ENCODE measurements at places on chromosomes 11 and 22.

- DNase-seq = no peak
Observed at GRCh38 chr11:1300121-1300520, 9.3 kb downstream of the TOLLIP start.

DNA sequence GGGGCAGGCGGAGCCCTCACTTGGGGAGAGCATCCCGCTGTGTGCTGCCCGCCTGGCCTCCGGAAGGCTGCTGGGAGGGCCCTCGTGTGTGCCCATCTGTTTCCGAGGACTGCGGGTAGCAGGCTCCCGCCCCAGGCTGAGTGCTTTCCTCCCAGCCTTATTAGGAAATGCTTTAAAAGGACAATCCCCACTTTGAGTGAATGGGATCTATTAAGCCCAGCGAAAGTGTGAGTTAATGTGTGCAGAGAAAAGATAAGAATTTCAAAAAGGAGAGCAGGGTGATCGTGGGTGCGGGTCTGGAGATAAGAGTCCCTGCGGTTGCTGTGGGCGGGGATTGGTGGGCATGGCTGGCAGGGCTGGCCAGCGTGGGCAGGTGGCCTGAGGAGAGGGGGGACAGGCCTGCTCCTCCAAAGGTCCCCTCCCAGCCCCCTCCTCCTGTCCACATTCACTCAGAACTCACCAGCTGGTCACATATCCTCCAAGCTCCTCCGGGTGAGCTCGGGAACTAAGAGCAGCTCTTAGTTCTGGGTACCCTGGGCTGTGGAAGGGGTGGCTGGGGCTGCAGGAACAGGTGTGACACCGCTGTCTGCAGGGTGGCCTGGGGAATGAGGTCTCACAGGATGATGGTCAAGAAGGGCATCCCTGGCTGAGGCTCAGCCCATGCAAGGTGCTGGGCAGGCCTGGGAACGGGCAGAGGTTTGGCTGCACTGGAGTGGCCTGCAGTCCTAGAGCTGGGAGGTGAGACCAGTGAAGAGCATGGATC lies 1260.3 kb downstream of the BRD1 start:
- DNase-seq = peak; percentile 21

DNA sequence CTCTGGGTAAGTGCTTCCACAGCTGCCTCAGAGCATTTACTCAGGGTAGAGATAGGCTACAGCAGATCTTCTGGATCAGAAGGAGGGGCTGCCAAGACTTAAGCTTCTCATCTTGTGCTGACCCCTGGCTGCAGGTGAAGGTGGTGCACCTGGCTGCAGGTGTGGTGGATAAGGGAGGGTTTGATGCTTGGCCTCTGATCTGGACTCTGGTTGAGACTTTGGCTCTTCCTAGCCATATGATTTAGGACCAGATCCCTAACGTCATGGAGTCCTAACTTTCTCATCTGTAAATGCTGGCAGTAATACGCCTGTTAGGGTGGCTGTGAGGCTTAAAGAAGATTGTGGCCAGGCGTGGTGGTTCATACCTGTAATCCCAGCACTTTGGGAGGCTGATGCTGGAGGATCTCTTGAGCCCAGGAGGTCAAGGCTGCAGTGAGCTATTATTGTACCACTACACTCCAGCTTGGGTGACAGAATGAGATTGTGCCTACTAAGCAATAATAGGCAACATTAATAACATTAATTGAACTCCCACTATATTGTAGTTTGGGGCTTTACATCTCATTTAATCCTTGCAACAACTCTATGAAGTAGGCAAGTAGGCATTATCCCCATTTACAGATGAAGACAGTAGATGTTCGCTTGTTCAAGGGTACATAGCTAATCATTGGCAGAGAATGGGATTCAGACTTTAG lies 10.7 kb downstream of the DTX4 start:
- no peak for DNase-seq

DNA sequence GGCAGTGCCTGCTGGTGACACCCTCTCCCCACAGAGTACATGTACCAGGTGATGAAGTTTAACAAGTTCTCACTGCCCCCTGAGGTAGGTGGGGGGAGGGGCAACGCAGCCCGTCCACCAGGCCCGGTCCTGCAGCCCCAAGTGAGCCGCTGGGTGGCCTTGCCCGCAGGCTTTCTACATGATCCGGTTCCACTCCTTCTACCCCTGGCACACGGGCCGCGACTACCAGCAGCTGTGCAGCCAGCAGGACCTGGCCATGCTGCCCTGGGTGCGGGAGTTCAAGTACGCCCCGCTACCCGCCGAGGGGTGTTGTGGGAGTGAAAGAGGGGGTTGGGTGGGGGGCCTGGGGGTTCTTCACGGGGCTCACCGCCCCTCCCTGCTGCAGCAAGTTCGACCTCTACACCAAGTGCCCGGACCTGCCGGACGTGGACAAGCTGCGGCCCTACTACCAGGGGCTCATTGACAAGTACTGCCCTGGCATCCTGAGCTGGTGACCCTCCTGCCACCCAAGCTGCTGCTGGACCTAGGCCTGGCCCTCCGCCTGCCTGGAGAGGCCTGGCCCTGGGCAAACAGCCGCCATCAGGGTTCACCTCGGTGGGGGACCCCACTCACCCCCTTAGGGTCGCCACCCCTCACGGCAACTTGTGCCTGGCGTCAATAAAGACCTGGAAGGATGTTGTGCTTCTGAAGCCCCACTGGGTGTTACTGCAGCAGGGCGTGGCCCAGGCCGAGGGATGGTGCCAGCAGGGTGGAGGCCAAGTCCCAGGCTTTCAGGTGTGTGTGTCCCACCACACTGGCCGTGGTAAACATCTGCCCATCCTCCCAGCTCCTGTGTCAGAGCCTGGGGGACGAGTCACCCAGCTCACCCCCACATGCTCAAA lies 2.9 kb downstream of the MIOX start:
- DNase-seq = no peak

- peak; percentile 23 for DNase-seq
Observed at GRCh38 chr11:93591247-93591898, 48.2 kb upstream of the SMCO4 start.

DNA sequence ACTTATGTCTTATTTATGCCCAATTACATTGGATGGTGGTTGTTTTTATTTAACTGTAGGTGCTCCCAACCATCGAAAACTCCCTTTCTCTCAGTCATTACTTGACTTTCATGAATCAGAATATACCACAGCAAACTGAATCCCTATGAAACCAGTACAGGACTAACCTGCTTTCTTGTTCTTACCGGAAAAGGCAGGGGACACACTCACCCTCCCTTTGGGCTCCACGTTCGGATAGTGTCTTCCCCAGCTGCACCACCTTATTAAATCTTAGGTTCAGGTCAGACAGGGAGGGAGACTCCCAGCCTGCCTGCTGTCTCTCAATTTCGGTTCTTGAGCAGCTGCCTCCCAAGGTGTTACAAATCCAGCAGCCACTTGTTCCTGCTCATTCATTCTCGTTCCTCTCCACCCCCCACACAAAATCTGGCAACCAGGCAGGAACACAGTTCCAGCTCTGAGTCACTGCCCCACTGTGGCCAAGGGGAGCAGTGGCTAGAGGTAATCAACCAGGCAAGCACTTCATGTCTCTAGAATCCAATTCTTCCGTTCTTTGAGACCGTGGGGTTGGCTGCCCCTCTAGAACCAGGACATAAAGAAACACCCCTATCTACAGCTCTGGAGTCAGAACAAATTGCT lies 133.0 kb downstream of the PLEKHA7 start:
- peak; percentile 66 for DNase-seq

DNA sequence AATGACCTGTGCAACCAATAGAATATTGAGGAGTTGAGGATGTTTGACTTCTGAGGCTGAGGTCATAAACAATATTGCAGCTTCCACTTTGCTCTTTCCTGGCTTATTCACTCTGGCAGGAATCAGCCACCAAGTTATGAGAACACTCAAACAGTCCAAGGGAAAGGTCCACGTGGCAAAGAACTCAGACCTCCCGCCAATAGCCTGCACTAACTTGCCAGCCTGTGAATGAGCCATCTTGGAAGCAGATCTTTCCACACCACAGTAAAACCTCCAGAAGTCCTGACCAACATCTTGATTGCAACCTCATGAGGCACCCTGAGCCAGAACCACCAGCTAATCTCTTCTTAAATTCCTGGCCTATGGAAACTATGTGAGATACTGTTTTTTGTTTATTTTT lies 22.7 kb upstream of the PICALM start:
- peak; percentile 93 for DNase-seq

DNA sequence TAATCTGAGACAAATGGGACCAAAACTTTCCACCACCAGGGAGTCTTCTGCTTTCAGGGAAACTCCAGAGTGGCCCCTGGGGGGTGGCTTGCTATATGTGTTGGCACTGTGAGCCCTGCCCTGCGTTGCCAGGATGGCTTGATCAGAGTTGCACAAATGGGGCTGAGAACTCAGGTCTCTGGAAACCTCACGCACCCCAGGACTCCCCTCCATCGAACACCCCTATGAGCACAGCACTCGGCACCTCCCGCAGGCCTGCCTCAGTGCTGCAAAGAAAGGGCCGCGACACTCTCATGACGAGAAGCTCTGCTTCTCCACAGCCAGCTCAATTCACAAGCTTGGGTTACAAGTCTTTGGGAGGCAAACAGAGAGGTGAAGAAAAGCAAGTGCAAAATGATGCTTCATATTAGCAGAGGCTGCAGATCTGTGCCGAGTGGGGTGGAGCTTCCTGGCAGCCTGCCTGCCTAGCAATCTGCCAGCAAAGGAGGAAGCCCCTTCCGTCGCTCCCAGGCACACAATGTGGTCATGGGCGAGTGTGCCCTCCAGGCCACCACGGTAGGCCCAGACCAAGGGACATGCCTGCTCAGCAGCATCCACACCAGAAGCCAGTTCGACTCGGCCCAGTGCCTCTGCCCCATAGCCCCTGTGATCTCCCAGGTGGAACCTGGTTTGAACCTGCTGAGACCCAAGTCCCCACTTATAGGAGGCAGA lies 55.7 kb downstream of the MYH9 start:
- DNase-seq = peak; percentile 53

- DNase-seq = no peak
Observed at GRCh38 chr22:19597399-19597735, 73.2 kb upstream of the CLDN5 start.

- DNase-seq = peak; percentile 89
Observed at GRCh38 chr11:65663639-65664200, 1.0 kb upstream of the RELA start.

GRCh38 chr11:444396-445144 lies 2.8 kb upstream of the ANO9 start:
- peak; percentile 77 for DNase-seq

- peak; percentile 26 for DNase-seq
Observed at GRCh38 chr11:92253945-92254344, 29.3 kb downstream of the FAT3 start.

DNA sequence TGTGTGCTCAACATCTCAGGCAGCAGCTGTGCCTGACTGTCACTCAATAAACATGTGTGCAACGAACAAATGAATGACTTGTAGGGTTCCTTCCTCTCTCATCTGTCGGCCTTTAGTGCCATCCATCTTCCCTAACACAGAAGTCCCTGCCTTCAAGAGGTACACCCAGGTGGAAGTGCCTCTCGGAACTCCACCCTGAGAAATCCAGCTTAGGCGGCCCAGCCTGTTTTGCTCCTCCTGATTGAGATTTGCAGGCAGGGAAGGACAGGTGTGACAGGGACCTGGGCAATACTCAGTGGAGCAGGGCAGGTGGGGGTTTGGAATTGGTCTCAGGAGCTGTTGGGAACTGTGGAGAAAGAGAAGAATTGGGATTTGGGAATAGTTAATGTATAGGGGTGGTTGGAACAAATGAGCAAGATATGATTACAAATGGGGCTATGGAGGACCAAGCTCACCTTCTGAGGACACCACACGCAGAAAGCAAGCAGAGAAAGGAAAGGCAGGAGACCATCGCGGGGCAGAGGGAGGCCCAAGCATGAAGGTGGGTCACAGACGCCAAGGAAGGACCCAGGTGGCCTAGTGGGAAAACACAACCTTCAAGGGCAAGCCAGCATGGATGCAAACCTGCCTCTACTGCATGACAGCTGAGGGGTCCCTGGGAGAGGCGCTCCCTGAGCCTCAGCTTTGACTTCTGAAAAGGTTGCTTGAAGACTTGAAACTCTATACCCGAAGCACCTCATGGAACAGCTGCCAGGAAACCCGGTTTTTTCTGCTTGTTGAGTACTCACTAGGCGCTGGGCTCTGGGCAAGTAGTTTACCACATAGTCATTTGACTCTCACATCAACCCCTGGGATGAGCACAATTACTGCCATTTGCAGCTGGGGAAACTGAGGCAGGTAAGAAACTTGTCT lies 40.9 kb upstream of the ANO1 start:
- DNase-seq = no peak

- DNase-seq = peak; percentile 76
Observed at GRCh38 chr11:30960387-30960992, 374.3 kb upstream of the MPPED2 start.

GRCh38 chr11:8258784-8259183 lies 4.9 kb downstream of the LMO1 start:
- peak; percentile 96 for DNase-seq

DNA sequence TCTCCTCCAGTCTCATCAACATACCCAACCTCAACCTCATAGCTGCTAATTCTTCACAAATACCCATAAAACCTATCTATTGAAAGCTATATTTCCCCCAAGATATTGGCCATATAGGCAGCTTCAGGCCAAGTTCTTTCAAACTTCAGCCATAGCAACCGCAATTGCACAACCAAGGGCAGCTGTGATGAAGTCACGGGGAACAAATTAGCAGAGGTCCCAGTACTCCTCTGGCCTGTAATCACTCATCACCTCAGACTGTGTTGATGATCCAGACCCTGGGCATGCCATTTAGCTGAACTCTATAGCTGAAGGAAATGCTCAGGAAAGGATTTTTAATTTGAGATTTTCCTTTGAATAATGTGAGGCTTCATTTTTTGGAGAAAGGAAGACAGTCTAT lies 84.1 kb downstream of the SLC1A2 start:
- peak; percentile 89 for DNase-seq

- DNase-seq = no peak
Observed at GRCh38 chr22:37126882-37127281, 17.4 kb upstream of the TMPRSS6 start.

Measured in GM23248 (cell line).